Thymus (tissue), 14 donors: ENCODE measurements at places on chromosomes 12 and 14. TPM values are rescaled to one million over a fixed set of nuclear protein-coding genes. Genes with fewer than 3 reads are reported as not detected.

- H3K4me3 ChIP-seq = no peak overlapping the region
- H3K27me3 ChIP-seq = no peaks in the 10 kb centered on the region
- no peaks in the 10 kb centered on the region for H3K36me3 ChIP-seq
- H3K27ac ChIP-seq = no peak overlapping the region
- DNase-seq = no peak
These were observed 13.7 kb downstream of the TRHDE start for GRCh38 chr12:72285861-72286260.

GRCh38 chr14:60514741-60515491 is 6.0 kb downstream of the SIX6 start:
- H3K4me1 ChIP-seq = peaks cover 10% of the 10 kb centered on the region
- H3K27me3 ChIP-seq = peaks cover 71% of the 10 kb centered on the region
- no peak for DNase-seq
- no peak overlapping the region for H3K4me3 ChIP-seq

SRRM4 gene
- total RNA-seq = under 0.01 TPM

TAS2R19 gene
- total RNA-seq = 2.0 TPM

KLRG1 gene
- 7.4 TPM for total RNA-seq

DNA sequence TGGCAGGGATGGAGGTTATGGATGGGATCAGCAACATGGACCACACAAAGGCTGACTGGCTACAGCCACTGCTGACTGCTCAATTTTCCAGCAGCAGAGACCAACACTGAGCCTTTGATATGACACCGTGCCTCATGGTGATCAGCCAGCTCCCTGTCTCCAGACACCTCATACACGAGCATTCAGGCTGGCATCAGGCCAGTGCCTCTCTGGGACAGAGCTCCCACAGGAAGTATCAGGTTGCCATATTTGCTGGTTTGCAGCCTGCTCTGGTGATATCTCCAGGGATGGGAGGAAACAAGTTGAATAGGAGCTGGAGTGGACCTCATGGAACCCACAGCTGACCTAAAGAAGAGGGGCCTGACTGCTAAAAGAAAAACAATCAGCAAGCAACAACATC is 471.2 kb upstream of the ATXN7L3B start:
- no peak overlapping the region for H3K27ac ChIP-seq
- no peak for DNase-seq
- H3K27me3 ChIP-seq = no peaks in the 10 kb centered on the region
- H3K4me1 ChIP-seq = no peaks in the 10 kb centered on the region
- no peak overlapping the region for H3K4me3 ChIP-seq

GRCh38 chr12:15205341-15206010 is 15.7 kb downstream of the RERG start:
- no peak for DNase-seq
- no peak overlapping the region for H3K4me3 ChIP-seq
- no peak overlapping the region for H3K27ac ChIP-seq
- H3K27me3 ChIP-seq = no peaks in the 10 kb centered on the region

DNA sequence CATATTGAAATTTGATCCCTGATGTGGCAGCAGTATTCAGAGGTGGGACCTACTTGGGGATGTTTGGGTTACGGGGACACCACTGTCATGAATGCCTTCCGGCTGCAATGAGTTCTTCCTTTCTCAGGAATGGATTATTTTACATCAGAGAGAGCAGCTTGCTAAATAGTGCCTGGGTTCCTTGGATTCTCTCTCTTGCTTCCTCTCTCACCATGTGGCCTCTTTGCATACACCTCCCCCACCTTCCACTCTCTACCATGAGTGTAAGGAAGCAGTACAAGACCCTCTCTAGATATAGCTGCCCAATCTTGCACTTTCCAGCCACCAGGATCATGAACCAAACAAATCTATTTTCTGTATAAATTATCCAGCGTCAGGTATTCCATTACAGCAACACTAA is 15.4 kb upstream of the SCAF11 start:
- no peak overlapping the region for H3K4me3 ChIP-seq
- no peaks in the 10 kb centered on the region for H3K36me3 ChIP-seq
- H3K4me1 ChIP-seq = no peaks in the 10 kb centered on the region
- DNase-seq = no peak
- no peaks in the 10 kb centered on the region for H3K27me3 ChIP-seq
- H3K27ac ChIP-seq = no peak overlapping the region

DNA sequence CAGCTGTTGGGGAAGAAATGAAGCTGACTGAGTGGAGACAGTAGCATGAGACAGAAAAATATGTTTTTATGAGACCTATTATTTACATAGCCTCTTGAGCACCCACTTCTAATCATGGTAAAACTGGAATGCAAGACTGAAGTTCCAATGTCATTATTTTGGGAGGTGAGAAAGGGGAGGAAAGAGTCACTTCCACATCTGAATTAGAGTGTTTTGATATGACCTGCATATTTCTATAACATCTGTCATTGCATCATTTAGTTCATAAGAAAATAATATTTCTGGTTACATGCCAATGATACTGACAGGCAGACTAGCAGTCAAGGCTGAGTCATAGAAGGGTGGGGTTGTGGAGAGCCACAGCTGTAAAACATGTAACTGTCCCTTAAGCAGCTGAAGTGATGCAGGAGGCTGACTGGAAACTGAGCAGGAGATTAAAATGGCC is 26.7 kb downstream of the NTN4 start:
- no peaks in the 10 kb centered on the region for H3K4me1 ChIP-seq
- H3K4me3 ChIP-seq = no peak overlapping the region
- no peak for DNase-seq
- no peak overlapping the region for H3K27ac ChIP-seq

- no peaks in the 10 kb centered on the region for H3K4me1 ChIP-seq
These were observed 20.2 kb upstream of the KIF26A start for GRCh38 chr14:104118006-104118844.

DNA sequence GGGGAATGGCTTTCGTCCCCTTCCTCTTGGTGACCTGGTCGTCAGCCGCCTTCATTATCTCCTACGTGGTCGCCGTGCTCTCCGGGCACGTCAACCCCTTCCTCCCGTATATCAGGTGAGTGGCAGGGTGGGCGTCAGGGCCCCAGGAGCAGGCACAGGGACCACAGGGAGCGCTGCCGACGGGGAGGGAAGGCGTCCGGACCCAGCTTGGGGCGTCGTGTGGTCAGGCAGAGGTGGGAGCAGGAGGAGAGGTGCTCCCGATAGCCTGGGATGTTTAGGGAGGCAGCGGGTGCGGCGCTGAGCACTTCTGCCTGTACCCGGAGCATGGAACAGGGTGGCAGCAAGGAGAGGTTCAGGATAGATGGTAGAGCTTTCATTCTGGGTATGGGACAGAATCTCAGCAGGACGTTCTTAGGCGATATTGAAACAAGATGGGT is 444 bp downstream of the DRAM1 start:
- no peaks in the 10 kb centered on the region for H3K36me3 ChIP-seq
- DNase-seq = no peak
- H3K4me1 ChIP-seq = peaks cover 9% of the 10 kb centered on the region
- peak overlapping the region; percentile 76 for H3K27ac ChIP-seq

GRCh38 chr14:50082784-50083466 is 33.4 kb downstream of the VCPKMT start:
- no peak overlapping the region for H3K4me3 ChIP-seq
- H3K27me3 ChIP-seq = no peaks in the 10 kb centered on the region
- H3K4me1 ChIP-seq = peaks cover 48% of the 10 kb centered on the region
- no peak for DNase-seq

DNA sequence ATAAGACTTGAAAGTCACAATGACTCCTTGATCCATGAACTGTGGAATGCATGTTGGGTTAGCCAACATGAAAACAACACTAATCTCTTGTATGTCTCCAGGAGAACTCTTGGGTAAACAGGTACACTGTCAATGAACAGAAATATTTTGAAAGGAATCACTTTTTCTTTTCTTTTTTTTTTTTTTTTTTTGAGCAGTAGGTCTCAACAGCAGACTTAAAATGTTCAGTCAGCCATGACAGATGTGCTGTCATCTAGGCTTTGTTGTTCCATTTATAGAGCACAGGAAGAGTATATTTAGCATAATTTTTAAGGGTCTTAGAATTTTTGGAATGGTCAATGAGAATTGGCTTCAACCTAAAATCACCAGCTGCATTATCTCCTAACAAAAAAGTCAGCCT is 2.3 kb upstream of the PLEKHA5 start:
- H3K27ac ChIP-seq = no peak overlapping the region
- peaks cover 5% of the 10 kb centered on the region for H3K27me3 ChIP-seq
- H3K4me3 ChIP-seq = no peak overlapping the region

GPX2 gene
- 1.5 TPM for total RNA-seq

GRCh38 chr14:53430870-53431269 is 277.7 kb upstream of the DDHD1 start:
- no peaks in the 10 kb centered on the region for H3K36me3 ChIP-seq
- no peak overlapping the region for H3K27ac ChIP-seq
- no peak for DNase-seq
- no peaks in the 10 kb centered on the region for H3K27me3 ChIP-seq
- H3K4me1 ChIP-seq = no peaks in the 10 kb centered on the region

GRCh38 chr14:55454264-55455002 is 14.0 kb upstream of the TBPL2 start:
- H3K36me3 ChIP-seq = no peaks in the 10 kb centered on the region
- H3K27me3 ChIP-seq = no peaks in the 10 kb centered on the region
- no peak overlapping the region for H3K27ac ChIP-seq
- no peak overlapping the region for H3K4me3 ChIP-seq
- peaks cover 2% of the 10 kb centered on the region for H3K4me1 ChIP-seq
- no peak for DNase-seq

ZDHHC17 gene
- total RNA-seq = 41.4 TPM

GRCh38 chr14:34994668-34995067 is 11.9 kb downstream of the SRP54 start:
- H3K27me3 ChIP-seq = no peaks in the 10 kb centered on the region
- no peak overlapping the region for H3K4me3 ChIP-seq
- peaks cover 6% of the 10 kb centered on the region for H3K36me3 ChIP-seq
- H3K27ac ChIP-seq = no peak overlapping the region
- no peak for DNase-seq
- H3K4me1 ChIP-seq = no peaks in the 10 kb centered on the region

- H3K4me3 ChIP-seq = no peak overlapping the region
- no peaks in the 10 kb centered on the region for H3K36me3 ChIP-seq
- no peak overlapping the region for H3K27ac ChIP-seq
- no peaks in the 10 kb centered on the region for H3K27me3 ChIP-seq
- DNase-seq = no peak
These were observed 46.9 kb upstream of the FAM181A start for GRCh38 chr14:93880021-93880820.

PPP4R3A gene
- total RNA-seq = 91.9 TPM

SERPINA3 gene
- total RNA-seq = 1.3 TPM

CIPC gene
- 11.7 TPM for total RNA-seq

DNA sequence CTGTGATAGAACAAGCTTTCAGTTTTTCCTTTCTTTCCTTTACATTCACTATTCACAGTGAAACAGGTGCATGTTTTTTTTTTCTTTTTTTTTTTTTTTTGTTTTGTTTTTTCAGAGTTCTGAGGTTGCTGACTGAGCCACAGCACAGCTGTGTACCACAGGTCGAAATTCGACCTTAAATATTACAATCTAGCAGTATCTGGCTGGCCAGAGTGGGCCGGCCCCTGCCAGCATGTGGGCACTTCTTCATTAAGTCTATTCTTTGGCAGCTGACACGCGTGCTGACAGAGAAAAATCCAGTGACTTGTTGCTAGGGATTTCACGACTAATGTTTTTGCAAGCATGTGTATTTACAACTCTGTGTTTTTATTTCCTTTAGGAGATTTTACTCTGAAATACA is 33.9 kb downstream of the FBXO33 start:
- no peaks in the 10 kb centered on the region for H3K27me3 ChIP-seq
- no peak overlapping the region for H3K4me3 ChIP-seq
- peaks cover 9% of the 10 kb centered on the region for H3K4me1 ChIP-seq

GRCh38 chr14:78586681-78587080 is 416.5 kb downstream of the NRXN3 start:
- H3K36me3 ChIP-seq = no peaks in the 10 kb centered on the region
- DNase-seq = no peak
- no peaks in the 10 kb centered on the region for H3K27me3 ChIP-seq
- H3K4me3 ChIP-seq = no peak overlapping the region
- H3K27ac ChIP-seq = no peak overlapping the region
- no peaks in the 10 kb centered on the region for H3K4me1 ChIP-seq

PRPH gene
- 0.28 TPM for total RNA-seq

DNA sequence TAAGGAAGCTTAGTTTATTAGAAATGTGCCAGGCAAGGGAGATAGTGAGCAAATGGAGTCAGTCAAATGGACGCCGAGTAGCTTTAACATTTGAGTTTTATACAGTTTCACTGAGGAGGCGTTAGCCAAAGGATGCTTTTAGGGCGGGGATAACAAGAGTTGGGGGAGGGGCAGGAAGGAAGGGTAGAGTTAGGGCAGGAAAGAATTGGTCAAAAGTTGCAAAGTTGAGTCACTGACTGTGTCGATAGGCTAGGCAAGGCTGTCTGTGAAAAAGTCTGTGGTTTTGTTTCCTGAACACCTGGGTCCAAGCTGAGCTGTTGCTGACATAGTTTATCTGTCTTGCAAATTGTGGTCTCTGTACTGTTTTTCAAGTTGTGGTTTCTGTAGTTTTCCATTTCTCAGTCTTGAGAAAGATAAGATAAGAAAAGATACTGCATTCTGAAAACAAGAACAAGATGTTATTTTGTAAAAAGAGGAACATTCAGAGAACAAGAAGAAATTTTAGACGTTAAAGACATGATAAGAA is 62.6 kb upstream of the RESF1 start:
- H3K4me1 ChIP-seq = peaks cover 13% of the 10 kb centered on the region
- peak overlapping the region; percentile 85 for H3K27ac ChIP-seq
- H3K27me3 ChIP-seq = no peaks in the 10 kb centered on the region
- peak; percentile 90 for DNase-seq

GPR84 gene
- total RNA-seq = 0.57 TPM
